CD4-positive, alpha-beta T cell treated with Interleukin-17A for 1 hour (primary cell): ENCODE measurements at places on chromosomes 3 and 15.

GRCh38 chr3:184583578-184584451, 22.2 kb downstream of the EPHB3 start:
- DNase-seq, result no peak

DNA sequence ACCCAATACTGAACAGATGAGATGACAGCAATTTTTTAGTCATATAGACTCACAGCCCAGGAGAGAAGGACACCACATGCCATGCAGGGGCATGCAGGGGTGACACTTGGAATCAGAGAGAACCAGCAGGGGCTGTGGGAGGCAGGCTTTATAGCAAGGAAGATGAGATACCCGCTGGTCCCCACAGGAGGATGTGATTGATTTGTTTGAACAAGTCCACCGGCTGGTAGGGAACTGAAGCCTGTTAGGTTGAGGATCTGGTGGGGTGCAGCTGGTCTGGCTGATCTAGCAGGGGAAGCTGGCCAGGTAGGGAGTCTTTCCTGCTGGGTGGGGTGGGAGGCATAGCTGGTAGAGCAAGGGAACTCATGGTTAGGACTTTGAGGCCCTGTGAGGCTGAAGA, 18.0 kb upstream of the ACAN start:
- DNase-seq, result no peak

DNA sequence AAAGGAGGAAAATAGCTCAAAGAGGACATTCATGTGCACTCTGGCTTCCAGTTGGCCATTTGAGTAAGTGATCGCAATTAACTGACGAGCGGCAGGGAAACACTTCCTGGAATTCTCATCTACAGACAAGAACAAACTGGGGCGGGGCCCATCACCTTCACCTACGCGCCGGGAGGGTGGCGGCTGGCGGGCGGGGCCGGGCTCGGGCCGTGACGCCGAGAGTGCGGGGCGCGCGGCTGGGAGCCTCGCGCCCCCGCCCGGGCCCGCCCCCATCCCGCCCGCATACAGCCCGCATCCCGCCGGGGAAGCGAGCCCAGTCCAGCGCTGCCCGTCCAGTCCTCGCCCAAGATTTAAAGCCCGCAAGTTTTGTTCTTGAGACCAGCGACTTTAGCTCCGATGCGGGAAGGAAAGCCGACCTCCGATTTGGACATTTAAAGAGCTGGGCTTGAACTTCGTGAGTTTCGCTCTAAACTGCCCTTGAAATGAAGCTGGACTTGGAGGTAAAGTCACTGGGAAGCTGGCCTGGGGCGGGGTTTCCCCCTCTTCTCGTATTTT, at the start of gene B3GNT5:
Gene B3GNT5, plus strand, starts transcription at position 281 of the 555 bp plus-strand sequence. CDS start 16,546 bp downstream, outside the sequence.
- peak; percentile 27 for DNase-seq

DNA sequence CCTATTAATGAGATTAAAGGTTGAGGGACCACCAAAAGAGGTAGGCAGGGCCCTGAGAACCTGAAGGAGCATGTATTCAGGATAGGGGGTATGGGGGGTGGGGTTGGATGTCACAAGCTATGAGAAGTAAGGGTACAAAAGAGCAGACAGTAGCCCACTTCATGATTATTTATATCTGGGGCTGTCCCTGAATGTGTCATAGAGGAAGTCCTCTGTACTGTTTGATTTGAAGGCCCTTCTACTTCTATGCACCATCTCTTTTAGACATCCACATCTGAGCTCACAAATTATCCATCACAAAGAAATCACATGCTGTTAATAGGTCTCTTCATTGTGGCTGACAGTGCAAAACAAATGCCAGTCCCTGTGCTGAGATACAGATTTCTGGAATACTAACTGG, 68.6 kb downstream of the FHIT start:
- DNase-seq, result no peak

DNA sequence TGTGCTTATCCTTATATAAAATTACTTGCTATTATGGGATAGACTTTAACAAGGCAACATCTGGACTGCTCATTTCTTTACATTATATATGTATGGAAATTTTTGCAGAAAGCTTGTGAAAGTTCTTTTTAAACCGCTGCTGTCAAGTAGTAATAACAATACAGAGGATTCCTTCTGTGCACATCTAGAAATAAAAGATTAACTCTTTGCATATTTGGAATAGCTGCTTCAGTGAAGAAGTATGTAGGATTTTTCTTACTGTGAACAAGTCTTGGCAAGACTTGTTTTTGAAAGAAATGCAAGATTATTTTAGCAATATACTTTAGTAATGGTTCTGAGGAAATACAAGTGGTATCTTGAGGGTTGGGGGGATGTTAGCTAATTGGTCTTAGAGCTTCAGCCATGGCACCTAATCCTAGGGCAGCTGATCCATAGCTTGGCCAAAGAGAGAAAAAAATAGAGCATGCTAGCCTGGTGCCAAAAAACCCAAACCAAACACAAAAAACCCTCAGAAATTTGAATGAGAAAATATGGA, 4.3 kb downstream of the PRKCI start:
- DNase-seq, result no peak

DNA sequence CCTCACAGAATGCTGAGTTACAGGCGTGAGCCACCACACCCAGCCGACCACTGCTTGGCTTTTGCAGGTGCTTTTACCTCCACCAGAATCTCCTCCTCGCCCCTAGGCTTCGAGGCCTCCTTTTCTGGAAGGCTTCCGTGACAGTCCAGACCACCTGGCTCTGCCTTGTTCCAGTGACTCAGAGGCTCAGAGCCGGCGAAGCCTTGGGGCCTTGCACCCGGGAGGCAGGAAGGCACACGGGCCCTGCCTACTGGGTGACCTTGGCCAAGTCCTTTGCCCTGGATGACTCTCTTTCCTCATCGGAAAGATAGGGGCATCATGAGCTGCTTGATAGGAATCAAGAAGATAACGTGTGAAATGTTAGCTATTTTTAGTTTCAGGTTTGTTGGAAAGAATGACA, 31.3 kb upstream of the FURIN start:
- DNase-seq, result no peak

GRCh38 chr15:75731248-75732151, 18.9 kb upstream of the CSPG4 start:
- DNase-seq, result no peak

GRCh38 chr3:86563400-86563970, 427.5 kb downstream of the VGLL3 start:
- DNase-seq, result no peak

- no peak for DNase-seq
Observed at GRCh38 chr3:133853925-133854227, 41.8 kb downstream of the RAB6B start.

DNA sequence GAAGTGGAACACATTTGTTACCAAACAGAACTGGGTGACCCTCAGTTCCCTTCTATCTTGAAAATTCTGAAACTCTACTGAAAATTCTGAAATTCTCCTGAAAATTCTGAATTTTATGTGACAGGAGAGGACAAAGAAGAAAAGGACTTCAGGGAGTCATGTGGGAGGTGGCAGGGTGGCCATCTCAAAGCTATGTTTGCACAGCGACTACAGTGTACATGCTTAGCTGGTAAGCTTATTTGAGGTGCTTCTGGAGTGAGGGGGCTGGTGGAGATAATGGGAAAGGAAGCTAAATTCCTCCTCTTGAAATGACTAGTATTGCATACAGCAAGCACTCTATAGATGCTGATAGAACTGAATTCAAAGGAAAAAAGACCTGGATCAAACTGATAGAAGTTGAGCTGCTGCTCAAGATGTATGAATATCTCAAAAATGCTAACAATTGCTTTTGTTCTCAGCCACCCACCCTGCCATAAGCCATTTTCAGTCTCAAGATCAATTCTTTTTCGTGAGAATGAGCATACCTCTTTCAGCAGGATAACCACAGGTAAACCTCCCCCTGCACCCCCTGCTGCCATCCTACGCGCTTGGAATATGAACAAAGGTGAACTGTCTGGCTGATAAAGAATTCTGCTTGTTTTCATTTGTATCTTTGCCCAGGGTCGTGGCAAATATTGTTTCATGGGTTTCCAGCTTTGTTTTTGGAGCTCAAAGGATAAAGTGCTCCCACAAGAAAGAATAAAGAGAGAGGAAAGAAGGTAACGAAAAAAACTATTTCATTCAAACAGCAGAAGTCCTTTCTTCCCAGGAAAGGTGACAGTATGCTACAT, 16.6 kb upstream of the ARHGEF3 start:
- no peak for DNase-seq

DNA sequence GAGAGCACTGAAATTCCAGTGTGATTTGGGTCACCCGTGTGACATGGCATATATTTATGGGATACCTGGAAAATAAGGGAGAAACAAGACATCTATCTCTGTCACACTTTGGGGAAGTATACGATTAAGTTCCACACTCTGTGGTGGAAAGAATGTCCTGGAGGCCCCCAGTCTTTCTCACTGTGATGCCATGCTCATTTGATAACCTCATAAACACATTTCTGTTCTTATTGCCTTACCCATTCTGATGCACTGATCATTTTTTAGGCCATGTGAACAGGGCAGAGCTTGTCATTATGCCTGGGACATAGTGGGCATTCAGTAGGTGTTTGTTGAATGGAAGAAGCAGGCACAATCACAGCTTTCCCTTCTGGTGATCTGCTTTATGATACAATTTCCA, 349.4 kb upstream of the TPRG1 start:
- no peak for DNase-seq
